ENCODE measurements at places on chromosomes 6 and 20. TPM values are rescaled to one million over a fixed set of nuclear protein-coding genes. Genes with fewer than 3 reads are reported as not detected.

- no peaks in the 10 kb centered on the region for H3K27me3 ChIP-seq
- DNase-seq, result no peak
- peaks cover 13% of the 10 kb centered on the region for H3K4me1 ChIP-seq
- peak overlapping the region; percentile 62 for H3K27ac ChIP-seq
- H3K4me3 ChIP-seq, result no peak overlapping the region
Observed at GRCh38 chr6:149033454-149033853, 284.1 kb upstream of the TAB2 start.

The TTLL9 gene
- 0.32 TPM for polyA plus RNA-seq

DNA sequence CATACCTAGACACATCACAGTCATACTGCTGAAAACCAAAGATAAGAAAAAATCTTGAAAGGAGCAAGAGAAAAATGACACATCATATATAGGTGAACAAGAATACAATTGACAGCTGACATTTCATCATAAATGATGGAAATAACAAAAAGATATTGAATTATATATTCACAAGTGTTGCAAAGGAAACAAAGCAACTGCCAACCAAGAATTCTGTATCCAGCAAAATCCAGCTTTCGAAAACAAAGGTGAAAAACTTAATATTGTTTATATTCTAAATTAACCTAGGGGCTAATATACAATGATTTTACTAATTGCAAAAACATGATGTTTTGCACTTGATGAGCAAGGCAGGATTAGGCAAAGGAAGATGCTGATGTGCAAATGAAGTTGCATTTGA, 84.3 kb downstream of the MOXD1 start:
- H3K36me3 ChIP-seq, result peaks cover 74% of the 10 kb centered on the region
- no peak overlapping the region for H3K27ac ChIP-seq
- no peaks in the 10 kb centered on the region for H3K4me1 ChIP-seq
- no peak for DNase-seq
- H3K27me3 ChIP-seq, result no peaks in the 10 kb centered on the region

DNA sequence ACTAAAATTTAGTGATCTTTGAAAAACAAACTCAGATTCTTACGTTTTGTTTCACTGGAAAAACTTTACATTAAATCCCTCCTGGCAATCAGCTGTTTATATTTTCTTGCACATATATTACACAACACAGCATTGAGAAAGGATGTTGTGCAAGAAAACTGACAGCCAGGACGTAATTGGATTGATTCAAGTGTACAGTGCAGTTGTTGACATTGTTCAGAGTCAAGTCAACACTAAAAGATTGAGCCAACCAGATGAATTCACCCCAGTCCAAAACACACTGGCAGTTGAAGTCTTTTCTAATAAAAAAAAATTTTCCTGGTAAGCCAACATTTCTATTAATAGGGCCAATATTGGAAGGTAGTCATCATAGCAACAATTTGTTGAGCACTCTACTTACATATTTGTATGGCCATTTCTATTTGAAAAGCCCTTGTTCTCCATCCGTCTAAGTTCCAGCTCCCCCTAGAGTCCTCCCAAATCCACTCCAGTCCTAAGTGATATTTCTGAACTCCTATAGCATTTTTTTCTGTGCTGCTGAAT, 20.9 kb upstream of the VNN1 start:
- H3K4me3 ChIP-seq, result no peak overlapping the region
- no peak overlapping the region for H3K27ac ChIP-seq
- H3K36me3 ChIP-seq, result no peaks in the 10 kb centered on the region
- H3K27me3 ChIP-seq, result no peaks in the 10 kb centered on the region

The MAPK14 gene
- polyA plus RNA-seq, result 19.8 TPM

GRCh38 chr20:1964061-1964460, 29.8 kb downstream of the PDYN start:
- no peak overlapping the region for H3K27ac ChIP-seq
- no peak for DNase-seq
- no peaks in the 10 kb centered on the region for H3K4me1 ChIP-seq
- no peak overlapping the region for H3K4me3 ChIP-seq
- H3K36me3 ChIP-seq, result no peaks in the 10 kb centered on the region

The SLC22A1 gene
- 0.20 TPM for polyA plus RNA-seq

DNA sequence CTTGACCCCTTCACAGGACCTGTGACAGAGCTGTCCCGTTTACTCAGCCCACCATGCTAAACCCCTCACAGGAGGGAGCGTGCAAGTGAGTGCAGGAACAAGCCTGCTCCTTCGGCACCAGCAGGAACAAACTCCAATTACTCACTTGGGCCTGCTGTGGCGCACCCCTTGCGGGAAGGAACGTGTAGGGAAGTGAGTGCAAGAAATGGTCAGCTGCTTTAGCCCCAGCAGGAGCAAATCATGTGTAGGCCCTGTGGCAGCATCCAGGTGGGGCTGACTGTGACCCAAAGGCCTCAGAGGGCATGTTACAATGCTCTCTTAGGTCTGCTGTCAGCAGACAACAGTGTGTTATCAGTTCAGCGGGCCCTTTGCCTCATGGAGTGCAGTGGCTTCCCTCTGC, 574.4 kb downstream of the PRKN start:
- H3K27ac ChIP-seq, result no peak overlapping the region
- no peaks in the 10 kb centered on the region for H3K36me3 ChIP-seq
- DNase-seq, result no peak
- no peaks in the 10 kb centered on the region for H3K4me1 ChIP-seq
- no peaks in the 10 kb centered on the region for H3K27me3 ChIP-seq
- no peak overlapping the region for H3K4me3 ChIP-seq

The ENPP1 gene
- polyA plus RNA-seq, result not detected

The SOX4 gene
- 5.5 TPM for polyA plus RNA-seq

DNA sequence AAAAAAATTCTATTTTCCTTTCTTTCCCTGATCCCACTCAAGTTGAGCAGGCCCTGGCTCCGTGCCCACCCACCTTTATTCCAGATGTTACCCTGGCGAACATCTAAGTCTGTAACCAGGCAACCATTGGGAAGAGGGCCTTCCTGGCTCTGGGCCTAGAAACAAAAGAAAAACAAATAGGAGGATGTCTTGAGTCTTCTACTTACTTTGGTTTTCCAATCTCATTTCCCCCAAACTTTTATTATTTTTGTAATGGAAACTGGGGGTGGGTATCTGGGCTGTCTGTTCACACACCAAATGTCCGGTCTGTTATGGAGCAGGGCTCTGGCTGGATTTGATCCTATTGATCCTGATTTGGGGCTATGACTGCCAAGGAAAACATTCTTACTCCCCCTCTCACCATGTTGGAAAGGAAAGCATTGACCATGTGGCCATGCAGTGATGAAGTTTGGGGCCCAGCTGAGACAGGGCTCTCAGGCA, 744.1 kb downstream of the DHX35 start:
- no peaks in the 10 kb centered on the region for H3K27me3 ChIP-seq
- H3K36me3 ChIP-seq, result no peaks in the 10 kb centered on the region
- no peak overlapping the region for H3K27ac ChIP-seq
- H3K4me1 ChIP-seq, result no peaks in the 10 kb centered on the region

The ARMH2 gene
- polyA plus RNA-seq, result not detected

- H3K4me3 ChIP-seq, result no peak overlapping the region
- DNase-seq, result peak; percentile 33
- H3K36me3 ChIP-seq, result no peaks in the 10 kb centered on the region
- no peak overlapping the region for H3K27ac ChIP-seq
- no peaks in the 10 kb centered on the region for H3K4me1 ChIP-seq
Observed at GRCh38 chr6:40520678-40521077, 66.5 kb downstream of the LRFN2 start.

DNA sequence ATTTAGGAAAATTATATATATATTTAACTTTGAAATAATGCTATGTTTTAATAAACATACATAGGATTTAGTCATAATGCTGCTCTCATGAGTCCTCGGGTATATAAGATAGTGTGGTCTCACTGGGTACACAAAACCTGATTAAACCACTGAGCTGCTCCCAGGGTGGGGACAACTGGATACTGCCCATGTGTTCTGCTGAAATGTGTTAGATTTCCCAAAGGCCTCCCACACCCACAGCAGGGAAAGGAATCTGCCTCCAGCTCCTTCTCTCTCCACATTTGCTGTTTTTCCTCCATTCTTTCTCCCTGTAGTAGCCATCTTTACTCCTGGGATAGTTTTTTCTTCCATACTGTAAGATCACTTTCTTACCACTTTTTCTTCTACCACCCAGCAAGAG, 69.2 kb upstream of the TRAF3IP2 start:
- no peak overlapping the region for H3K4me3 ChIP-seq
- H3K27me3 ChIP-seq, result no peaks in the 10 kb centered on the region
- peaks cover 15% of the 10 kb centered on the region for H3K36me3 ChIP-seq
- H3K27ac ChIP-seq, result no peak overlapping the region
- H3K4me1 ChIP-seq, result no peaks in the 10 kb centered on the region
- no peak for DNase-seq

DNA sequence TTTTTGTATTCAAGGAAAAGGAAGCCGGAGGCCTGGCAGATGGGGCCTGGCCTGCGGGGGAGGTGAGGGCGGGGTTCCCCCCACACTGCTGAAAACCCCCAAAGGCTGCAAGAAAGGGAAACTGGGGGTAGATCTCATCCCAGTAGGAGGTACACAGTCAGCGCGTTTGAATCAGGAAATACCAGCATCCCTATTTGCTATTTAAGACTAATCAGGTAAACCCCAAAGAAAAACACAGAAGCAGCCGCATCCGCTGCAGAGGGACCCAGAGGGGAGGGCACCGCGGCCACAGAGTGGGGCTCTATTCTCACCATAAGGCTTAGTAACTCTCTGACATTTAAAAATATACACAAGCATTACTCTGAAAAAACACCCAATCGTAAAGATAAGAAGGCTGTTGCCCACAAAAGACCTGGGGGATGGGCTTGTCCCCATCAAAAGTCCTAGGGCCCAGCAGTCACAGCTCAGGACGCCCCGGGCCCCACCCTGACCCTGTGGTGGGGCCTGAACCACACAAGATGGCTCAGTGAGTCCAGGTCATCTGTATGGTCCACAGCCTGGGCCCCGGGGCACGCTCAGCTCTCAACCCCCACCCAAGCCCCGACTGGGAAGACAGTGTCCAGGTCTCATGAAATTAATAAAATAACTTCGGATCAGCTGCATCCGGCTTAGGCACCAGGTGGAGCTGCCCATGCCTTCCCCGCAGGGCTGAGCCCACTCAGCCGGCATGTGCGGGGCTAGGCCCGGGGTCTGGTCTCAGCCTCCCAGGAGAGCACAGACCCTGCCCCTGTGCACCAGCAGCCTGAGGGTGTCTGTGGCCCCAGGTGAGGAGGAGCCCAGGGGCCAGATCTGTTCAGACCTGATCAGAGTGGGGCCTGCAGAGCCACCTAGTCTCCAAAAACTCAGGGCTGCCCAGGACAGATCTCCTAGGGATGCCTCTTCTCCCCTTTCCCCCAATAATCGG, 31.0 kb downstream of the KCNQ2 start:
- H3K4me3 ChIP-seq, result no peak overlapping the region
- no peak for DNase-seq
- peak overlapping the region; percentile 62 for H3K27ac ChIP-seq
- H3K4me1 ChIP-seq, result peaks cover 25% of the 10 kb centered on the region
- H3K27me3 ChIP-seq, result no peaks in the 10 kb centered on the region
- H3K36me3 ChIP-seq, result no peaks in the 10 kb centered on the region

The RGS17 gene
- polyA plus RNA-seq, result 1.3 TPM

GRCh38 chr6:21754891-21755290, 161.3 kb downstream of the SOX4 start:
- H3K4me3 ChIP-seq, result no peak overlapping the region
- no peak overlapping the region for H3K27ac ChIP-seq
- H3K36me3 ChIP-seq, result no peaks in the 10 kb centered on the region
- peaks cover 17% of the 10 kb centered on the region for H3K4me1 ChIP-seq
- H3K27me3 ChIP-seq, result no peaks in the 10 kb centered on the region
- DNase-seq, result no peak

The PRRC2A gene
- polyA plus RNA-seq, result 36.1 TPM

GRCh38 chr20:63133481-63134091, 82.3 kb downstream of the YTHDF1 start:
- no peak overlapping the region for H3K27ac ChIP-seq
- H3K36me3 ChIP-seq, result no peaks in the 10 kb centered on the region
- H3K4me1 ChIP-seq, result no peaks in the 10 kb centered on the region
- DNase-seq, result no peak
- peaks cover 22% of the 10 kb centered on the region for H3K27me3 ChIP-seq

- H3K4me3 ChIP-seq, result no peak overlapping the region
- no peaks in the 10 kb centered on the region for H3K27me3 ChIP-seq
- no peak overlapping the region for H3K27ac ChIP-seq
- H3K36me3 ChIP-seq, result no peaks in the 10 kb centered on the region
- H3K4me1 ChIP-seq, result no peaks in the 10 kb centered on the region
Observed at GRCh38 chr6:34493344-34493743, 27.5 kb downstream of the PACSIN1 start.

DNA sequence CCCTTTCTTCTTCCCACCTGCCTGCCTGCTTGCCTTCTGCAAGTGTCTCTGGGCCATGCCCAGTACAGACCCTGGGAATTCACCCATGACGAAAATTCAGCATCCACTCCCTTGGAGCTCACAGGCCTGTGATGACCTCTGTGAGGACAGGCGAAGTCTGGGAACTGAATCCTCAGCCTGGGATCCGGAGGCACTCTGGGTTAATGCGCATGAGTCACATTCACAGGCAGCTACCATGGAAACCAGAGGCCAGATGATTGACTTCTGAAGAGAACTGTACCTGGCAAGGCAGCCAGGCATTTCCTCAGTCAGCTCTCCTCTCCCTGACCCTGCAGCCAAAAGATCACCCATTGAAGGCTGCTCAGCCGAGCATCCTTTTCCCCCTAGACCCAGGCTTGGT, 41.0 kb downstream of the SLC9A8 start:
- no peaks in the 10 kb centered on the region for H3K27me3 ChIP-seq
- no peak overlapping the region for H3K4me3 ChIP-seq
- peaks cover 9% of the 10 kb centered on the region for H3K36me3 ChIP-seq
- H3K27ac ChIP-seq, result peak overlapping the region; percentile 84
- DNase-seq, result peak; percentile 45

The C6orf15 gene
- not detected for polyA plus RNA-seq

The ID4 gene
- polyA plus RNA-seq, result 4.9 TPM

DNA sequence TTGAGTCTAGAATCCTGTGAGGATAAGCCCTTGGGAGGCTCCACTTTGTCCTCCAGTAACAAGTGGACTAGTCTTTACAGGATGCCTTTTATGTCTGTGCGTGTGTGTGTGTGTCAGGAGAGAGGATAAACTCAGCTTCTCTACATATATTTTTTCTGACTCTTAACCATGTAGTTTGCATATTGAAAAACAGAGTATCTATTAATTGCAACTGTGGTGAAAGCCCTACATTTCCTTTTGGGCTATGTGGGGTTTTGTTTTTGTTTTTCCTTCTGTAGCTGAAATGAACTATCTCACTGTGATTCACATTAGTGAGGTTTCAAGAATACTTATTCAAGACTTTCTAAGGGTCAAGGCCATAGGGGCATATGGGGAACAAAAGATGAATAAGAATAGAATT, 17.7 kb downstream of the TPBG start:
- no peaks in the 10 kb centered on the region for H3K36me3 ChIP-seq
- H3K27ac ChIP-seq, result no peak overlapping the region
- no peak for DNase-seq

The REM1 gene
- polyA plus RNA-seq, result 7.1 TPM

GRCh38 chr20:11521476-11522365, 396.0 kb upstream of the BTBD3 start:
- no peak for DNase-seq
- no peaks in the 10 kb centered on the region for H3K36me3 ChIP-seq
- no peaks in the 10 kb centered on the region for H3K4me1 ChIP-seq
- H3K27ac ChIP-seq, result no peak overlapping the region
- no peak overlapping the region for H3K4me3 ChIP-seq
